Cortex of kidney (tissue), 1 donor: ENCODE measurements at places on chromosomes 12 and 14.

DNA sequence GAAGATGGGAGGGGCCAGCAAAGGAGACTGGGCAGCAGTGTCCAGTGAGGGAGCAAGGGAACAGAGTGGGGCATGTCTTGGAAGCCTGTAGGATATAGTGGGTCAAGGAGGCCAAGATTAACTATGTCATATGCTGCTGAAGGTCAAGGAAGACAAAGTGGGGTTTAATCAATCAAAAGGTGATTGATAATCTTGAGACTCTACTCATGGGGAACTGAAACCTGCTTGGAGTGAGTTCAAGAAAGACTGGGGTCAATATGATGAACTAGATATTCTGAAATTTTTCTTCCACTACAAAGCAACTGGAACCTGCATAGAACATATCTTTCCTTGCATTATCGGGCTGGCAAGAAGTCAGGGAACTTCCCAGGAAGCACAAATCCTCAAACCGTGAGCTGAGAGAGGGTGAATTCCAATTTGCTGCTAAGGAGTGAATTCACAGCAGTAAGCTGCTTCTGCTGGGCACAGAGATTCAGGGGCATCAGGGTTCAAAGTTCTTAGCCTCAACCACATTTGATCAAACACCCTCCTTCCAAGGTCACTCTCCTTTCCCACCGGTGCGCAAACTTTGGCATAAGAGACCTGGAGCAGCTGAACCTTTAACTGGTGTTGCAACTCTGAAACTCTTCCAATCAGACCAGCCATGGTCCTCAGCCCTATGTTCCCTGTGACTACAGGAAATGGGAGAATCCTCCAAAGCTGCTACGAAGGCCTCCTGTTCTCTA is 40.3 kb upstream of the DCD start:
- no peak for DNase-seq

- DNase-seq = no peak
Observed at GRCh38 chr12:47282206-47282605, 202.4 kb upstream of the AMIGO2 start.

DNA sequence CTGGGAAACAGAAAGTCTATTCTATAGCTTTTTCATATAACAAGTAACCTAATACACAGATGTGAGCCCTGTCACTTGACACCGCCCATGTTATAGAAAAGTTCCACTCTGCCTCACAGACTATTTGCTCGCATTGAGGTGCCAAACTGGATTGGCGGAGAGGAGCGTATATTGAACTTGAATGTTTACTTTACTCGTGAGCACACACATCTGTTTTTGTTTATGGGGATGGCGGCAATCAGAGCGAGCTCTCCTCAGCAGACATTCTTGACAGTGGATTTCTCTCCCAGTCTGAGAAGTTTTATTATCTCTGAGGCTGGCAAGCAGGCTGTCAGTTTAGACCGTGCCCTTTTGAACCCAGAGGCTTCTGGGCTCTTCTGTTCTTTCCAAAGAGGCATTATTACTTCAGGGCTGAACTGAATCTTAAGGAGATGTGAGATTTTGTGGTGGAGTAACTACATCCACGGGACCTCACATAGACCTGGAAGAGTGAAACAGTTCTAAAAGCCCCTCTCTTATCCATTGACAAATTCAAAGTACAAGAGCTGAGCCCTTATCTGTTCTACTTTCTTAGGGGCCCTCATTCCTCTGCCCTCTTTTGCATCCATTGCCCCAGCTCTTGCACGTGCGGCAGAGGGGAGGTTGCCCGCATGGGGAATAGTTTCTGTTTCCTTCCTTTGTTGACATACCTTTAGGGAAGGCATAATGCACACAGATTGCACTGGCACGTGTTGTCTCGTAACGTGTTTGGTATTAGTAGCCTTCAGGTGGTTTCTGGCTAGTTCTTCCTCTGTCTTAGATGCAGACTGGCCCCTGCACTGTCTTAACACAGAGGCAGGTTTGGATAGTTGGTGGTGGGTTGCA is 68.2 kb downstream of the DRAM1 start:
- DNase-seq = no peak

DNA sequence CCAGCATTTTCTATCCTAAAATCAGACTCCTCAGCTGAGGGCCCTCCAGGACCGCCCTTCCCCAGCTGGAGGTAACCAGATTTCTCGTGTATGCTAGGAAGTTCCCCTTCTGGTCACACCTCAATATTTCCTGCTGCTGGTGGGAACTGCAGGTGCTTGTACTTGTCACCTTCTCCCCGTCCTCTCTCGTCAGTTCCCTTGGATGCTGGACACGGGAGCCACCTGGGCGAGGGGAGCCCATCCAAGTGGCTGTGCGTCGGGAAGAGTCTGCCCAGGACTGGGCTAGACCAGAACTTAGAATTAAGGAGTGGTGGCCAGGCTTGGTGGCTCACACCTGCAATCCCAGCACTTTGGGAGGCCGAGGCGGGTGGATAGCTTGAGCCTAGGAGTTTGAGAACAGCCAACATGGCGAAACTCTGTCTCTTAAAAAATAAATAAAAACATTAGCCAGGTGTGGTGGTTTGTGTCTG is 23.2 kb upstream of the KIF26A start:
- DNase-seq = no peak

- DNase-seq = no peak
Observed at GRCh38 chr12:59079472-59079871, 159.2 kb upstream of the LRIG3 start.

- DNase-seq = no peak
Observed at GRCh38 chr14:93705513-93706156, 82.7 kb downstream of the PRIMA1 start.
